ENCODE measurements at places on chromosomes 4 and X.
A peak's percentile ranks its signal among the peaks of the same experiment; 100 is the strongest.

DNA sequence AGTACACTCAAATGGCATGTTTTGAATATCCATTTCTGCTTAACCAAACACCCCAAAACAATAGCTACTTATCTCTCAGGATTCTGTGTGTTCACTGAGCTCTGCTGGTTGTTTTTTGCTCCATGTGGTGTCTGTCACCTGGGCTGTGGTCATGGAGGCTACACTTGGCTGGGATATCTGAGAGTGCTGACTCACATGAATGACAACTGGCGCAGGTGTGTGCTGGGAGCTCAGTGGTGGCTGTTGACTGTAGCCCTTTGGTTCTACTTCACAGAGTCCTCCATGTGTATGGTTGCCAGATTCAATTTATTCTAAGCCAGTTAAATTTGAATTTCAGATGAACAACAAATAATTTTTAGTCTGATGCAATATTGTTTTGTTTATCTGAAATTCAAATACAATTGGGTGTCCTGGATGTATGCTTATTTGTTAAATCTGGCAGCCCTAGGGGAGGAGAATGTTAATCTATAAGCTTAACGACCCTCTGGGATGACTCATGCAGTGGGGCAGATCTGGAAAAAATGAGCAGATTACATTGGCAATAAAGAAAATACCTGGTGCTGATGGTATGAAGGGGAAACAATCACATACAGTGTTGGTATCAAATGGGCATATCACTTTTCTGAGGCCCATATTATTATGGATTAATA lies 28.2 kb upstream of the TCEAL4 start:
- DNase-seq = no peak

DNA sequence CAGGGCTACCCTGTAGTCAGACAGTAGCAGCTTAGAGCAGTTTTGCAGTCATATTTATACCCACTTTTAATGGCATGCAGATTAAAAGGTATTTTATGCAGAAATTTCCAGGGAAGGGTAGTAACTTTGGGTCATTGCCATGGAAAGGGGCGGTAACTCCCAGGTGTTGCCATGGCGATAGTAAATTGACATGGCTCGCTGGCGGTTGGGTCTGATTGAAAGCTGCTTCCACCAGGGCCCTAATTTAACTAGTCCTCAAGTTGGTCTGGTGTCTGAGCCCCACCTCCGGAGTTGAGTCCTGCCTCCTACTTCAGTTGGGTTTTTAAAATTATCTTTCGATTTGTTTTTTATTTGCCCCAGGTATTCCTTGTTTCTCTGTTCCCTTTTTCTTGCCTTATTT lies 70.1 kb downstream of the NAA11 start:
- no peak for DNase-seq

- DNase-seq = no peak
Observed at GRCh38 chr4:146193628-146194027, 18.1 kb downstream of the LSM6 start.

- DNase-seq = no peak
Observed at GRCh38 chrX:53558646-53559045, 124.5 kb upstream of the HSD17B10 start.

- DNase-seq = peak; percentile 24
Observed at GRCh38 chr4:55884093-55884850, 30.8 kb downstream of the EXOC1 start.

GRCh38 chr4:171813526-171814250 lies 484 bp downstream of the GALNTL6 start:
- DNase-seq = no peak

DNA sequence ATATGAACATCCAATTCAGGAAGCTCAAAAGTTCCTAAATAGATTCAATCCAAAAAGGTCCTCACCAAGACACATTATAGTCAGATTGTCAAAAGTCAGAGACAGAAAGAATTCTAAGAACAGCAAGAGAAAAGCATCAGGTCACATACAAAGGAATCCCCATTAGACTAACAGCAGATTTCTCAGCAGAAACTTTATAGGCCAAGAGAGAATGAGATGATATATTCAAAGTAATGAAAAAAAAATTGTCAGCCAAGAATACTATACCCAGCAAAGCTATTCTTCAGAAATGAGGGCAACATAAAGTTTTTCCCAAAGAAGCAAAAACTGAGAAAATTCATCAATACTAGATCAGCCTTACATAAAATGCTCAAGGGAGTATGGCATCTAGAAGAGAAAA lies 106.6 kb upstream of the SH3RF1 start:
- DNase-seq = no peak

- no peak for DNase-seq
Observed at GRCh38 chrX:118325453-118325852, 20.5 kb upstream of the WDR44 start.

DNA sequence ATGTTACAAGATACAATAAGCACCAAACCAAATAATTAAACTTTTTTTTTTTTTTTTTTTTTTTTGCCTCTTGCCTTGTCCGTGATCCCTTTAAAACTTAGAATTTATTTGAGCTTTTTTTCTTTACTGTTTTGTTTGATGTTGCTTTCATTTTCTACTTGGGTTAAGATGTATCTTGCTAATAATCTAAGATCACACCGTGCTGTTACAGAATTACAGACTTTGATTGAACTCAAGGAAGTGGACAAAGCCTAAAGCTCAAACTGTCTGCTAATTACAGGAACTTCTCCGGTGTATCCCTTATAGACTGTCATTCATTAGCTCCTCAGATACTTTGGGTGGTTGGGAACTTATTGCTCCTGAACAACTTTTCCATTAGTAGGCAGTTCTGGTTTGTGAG lies 26.5 kb downstream of the STIM2 start:
- DNase-seq = no peak

DNA sequence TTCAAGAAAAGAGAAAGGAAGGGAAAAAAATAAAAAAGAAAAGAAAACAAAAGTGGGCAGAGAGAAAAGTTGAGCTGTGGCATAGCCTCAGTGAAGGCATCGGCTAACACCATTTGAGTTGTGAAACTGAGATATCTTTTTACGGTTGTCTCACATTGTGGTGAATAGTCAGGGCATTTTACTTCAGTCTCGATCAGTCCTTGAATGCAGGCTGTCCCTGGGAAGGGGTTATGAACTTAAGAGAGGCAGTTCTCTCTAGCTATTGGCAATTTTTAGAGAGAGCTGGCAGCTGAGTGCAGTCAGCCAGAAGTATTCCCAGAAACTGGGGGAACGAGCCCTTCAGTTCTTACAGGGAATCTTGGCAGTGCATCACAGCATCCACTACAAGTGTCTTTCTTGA lies 93.5 kb upstream of the SLC6A14 start:
- DNase-seq = no peak

DNA sequence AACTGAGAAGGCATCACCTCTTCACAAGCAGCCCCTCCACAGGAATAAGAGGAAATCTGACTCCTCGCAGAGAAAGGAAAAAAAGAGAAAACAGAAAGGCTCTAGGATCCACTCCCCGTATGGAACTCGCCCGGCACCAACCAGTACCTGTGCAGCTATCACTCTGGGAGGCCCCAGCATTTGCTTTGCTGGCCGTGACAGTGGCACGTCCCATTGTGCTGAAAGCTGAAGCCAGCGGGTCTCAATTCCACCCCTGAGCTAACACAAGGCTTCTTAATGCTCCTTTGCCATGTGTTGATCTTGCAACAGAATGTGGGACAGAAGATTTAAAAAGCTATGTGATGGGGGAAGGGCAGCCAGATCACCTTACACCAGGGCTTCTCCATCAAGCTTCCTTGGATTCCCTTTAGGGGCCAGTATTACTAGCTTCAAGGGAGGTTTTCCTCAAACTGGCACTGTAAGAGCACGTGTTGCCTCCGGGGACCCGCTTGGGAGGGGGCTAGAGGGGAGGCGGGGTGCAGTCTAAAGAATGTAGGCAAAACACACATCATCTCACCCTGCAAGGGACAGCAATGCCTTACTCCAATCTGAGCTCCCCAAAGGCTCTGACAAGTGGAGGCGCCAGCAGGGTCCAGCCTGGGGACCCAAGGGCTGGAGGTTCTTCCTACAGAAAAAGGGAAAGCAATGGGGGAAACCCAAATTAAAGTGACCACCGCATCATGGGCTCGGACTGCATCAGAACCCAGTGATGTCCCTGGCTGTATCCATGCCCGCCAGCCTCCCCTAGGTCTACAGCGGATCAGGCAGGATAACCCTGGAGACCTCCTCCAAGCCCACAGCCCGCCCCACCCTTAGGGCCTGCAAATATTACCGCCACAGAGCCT lies 1.2 kb downstream of the USP46 start:
- peak; percentile 30 for DNase-seq

DNA sequence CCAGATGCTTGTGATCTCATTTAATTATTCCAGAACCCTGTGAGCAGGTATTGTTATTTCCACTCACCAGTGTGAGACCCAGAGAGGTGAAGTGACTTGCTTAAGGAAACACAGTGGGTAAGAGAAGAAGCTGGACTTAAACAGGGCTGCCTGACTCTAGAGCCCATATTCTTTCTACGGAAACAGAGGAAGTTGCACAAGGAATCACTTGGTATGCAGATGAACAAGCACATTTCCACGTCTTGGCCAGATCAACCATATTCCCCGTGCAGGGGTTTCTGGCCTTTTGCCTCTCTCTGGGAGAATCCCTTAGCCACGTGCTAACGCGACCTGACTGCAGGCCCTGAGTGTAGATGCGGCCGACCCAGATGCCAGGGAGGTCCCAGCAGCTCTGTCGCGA lies 195.5 kb upstream of the ATP6AP2 start:
- no peak for DNase-seq

DNA sequence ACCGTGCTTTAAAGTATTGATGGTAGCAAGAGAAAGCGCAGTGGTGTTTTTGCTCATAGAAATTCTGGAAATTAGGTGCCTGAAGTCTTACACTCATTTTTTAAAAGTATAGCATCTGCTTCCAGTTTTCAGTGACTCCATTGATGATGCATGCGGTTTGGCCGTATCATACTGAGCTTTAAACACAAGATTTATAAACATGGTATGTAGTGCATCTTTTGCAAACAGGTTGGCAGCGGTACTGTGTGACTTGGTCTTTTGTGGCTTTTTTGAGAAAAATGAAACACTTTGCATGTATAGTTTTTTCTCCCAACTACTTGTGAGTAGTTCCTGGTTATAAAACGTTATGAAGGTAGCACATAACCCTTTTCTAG lies 2.0 kb downstream of the DDX3X start:
- DNase-seq = no peak

GRCh38 chr4:74670583-74670982 lies 123.7 kb downstream of the BTC start:
- no peak for DNase-seq

DNA sequence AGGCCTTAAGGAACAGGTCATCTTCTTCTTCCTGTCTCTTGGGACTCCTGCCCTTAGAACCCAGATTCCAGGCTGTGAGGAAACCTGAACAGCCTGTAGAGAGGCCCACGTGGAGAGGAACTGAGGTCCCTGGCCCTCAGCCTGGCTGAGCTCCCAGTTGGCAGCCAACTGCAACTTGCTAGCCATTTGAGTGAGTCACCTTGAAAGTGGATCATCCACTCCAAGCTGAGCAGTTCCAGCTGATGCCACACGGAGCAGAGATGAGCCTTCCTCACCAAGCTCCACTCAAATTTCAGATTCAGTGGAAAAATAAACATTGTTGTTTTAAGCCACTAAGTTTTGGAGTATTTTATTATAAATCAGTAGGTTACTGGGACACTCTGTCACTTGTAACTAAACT lies 392.5 kb downstream of the BCOR start:
- no peak for DNase-seq

DNA sequence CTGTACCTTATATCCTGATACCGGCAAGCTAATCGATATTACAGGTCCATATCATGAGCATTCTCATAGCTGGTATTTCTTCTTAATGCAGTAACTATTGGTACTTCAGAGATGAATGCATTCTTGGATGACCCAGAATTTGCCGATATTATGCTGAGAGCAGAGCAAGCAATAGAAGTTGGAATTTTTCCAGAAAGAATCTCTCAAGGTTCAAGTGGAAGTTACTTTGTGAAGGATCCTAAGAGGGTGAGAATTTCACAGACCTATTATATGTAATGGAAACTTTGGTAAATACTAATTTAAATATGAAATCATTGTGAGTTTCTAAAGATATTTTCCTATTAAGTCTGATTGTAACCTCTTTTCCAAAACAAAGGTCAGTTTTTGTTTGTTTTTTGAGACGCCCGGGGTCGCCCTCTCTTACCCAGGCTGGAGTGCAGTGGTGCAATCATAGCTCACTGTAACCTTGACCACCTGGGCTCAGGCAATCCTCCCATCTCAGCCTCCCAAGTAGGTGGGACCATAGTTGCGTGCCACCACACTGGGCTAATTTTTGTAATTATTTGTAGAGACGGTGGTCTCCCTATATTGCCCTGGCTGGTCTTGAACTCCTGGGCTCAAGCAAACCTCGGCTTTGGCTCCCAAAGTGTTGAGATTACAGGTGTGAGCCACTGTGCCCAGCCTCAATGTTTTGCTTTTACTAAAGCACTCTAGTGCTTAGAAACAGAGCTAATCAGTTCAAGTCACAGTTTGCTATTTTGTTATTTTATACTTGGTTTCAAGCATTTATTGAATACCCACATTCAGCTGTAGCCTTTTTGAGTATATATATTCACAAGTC lies 18.6 kb downstream of the PI4K2B start:
- no peak for DNase-seq

DNA sequence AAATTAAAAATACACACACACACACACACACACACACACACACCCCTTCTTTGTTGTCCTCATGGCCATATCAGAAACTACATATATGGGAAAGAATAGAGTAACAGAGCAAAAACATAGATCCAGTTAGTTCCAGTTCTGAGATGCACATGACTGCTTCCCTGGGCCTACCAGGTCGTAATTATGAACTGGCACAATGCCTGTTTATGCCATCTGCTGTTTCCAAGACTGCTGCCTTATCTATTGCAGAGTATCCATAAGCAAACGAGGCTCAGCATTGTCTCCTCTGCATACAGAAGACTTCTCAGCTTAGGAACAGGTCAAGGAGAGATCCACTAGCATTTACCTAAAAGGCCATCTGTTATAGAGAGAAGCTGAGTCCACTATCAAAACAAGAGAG lies 789.0 kb downstream of the TECRL start:
- DNase-seq = no peak
